ENCODE measurements at places on chromosomes 7 and 10. TPM values are rescaled to one million over a fixed set of nuclear protein-coding genes. Genes with fewer than 3 reads are reported as not detected.
A peak's percentile ranks its signal among the peaks of the same experiment; 100 is the strongest.

The SPDYE8 gene
- total RNA-seq, result not detected

The MLXIPL gene
- total RNA-seq, result 11.1 TPM

DNA sequence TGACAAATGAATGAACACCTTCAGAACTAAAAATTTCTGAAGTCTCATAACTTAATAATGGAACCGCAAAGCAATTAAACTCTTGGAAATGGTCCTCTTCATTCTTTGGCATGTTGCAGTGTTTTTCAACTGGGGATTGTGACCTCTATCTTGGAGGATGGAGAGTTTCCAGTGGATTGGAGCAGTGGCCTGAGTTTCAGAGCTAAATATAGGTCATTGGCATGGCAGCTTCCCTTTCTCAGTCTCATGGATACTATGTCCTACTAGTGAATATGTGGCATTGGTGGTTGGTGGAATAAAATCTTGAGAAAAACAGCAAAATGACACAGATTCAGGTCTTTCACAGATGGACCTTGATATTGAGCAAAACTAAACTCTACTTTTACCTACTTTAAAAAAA, 24.1 kb upstream of the EPC1 start:
- DNase-seq, result no peak
- H3K4me1 ChIP-seq, result peaks cover 42% of the 10 kb centered on the region
- H3K27me3 ChIP-seq, result no peaks in the 10 kb centered on the region
- H3K4me3 ChIP-seq, result no peak overlapping the region
- no peaks in the 10 kb centered on the region for H3K36me3 ChIP-seq

- H3K27me3 ChIP-seq, result no peaks in the 10 kb centered on the region
- no peaks in the 10 kb centered on the region for H3K36me3 ChIP-seq
- no peaks in the 10 kb centered on the region for H3K4me1 ChIP-seq
- no peak overlapping the region for H3K4me3 ChIP-seq
Measured at GRCh38 chr10:129605266-129605985, 138.4 kb downstream of the MGMT start.

DNA sequence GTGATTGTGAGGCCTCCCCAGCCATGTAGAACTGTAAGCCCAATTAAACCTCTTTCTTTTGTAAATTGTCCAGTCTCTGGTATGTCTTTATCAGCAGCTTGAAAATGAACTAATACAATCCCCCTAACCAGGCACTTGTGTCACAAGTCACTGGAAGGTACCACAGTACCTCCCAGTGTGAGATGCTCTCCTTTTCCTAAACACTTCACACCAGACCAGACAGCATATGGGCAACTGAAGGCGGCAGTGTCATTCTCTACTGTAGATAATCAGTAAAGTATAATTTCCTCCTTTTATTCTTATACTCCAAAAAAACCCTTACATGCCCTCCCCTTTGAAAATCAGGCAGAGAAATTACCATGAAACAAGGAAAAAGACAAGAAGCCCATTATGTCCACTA, 113.2 kb downstream of the CALN1 start:
- no peaks in the 10 kb centered on the region for H3K4me1 ChIP-seq
- no peak overlapping the region for H3K4me3 ChIP-seq
- H3K27ac ChIP-seq, result no peak overlapping the region
- no peaks in the 10 kb centered on the region for H3K27me3 ChIP-seq
- no peak for DNase-seq

- H3K4me1 ChIP-seq, result peaks cover 32% of the 10 kb centered on the region
- peaks cover 19% of the 10 kb centered on the region for H3K36me3 ChIP-seq
- DNase-seq, result peak; percentile 69
- H3K4me3 ChIP-seq, result no peak overlapping the region
Measured at GRCh38 chr10:124033887-124034218, 59.5 kb downstream of the CHST15 start.

- DNase-seq, result no peak
- H3K27ac ChIP-seq, result no peak overlapping the region
- H3K27me3 ChIP-seq, result no peaks in the 10 kb centered on the region
Measured at GRCh38 chr7:18520450-18521235, 25.1 kb downstream of the HDAC9 start.

DNA sequence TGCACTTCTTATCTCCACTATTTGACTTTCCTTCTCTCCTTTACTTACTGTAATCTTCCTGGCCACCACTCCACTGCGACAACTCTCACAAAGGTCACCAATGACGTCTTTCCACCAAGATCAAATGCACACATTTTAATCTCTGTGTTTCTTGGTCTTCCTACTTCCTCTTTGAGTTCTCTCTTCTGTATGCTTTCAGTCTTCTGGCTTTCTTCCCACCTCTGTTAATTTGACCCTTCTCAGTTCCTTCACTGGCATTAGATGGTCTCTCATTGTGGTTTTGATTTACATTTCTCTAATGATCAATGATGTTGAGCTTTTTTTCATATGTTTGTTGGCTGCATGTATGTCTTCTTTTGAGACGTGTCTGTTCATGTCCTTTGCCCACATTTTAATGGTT, 31.9 kb downstream of the FAM107B start:
- no peak overlapping the region for H3K4me3 ChIP-seq
- no peak overlapping the region for H3K27ac ChIP-seq
- no peaks in the 10 kb centered on the region for H3K27me3 ChIP-seq
- H3K4me1 ChIP-seq, result peaks cover 12% of the 10 kb centered on the region
- no peaks in the 10 kb centered on the region for H3K36me3 ChIP-seq

DNA sequence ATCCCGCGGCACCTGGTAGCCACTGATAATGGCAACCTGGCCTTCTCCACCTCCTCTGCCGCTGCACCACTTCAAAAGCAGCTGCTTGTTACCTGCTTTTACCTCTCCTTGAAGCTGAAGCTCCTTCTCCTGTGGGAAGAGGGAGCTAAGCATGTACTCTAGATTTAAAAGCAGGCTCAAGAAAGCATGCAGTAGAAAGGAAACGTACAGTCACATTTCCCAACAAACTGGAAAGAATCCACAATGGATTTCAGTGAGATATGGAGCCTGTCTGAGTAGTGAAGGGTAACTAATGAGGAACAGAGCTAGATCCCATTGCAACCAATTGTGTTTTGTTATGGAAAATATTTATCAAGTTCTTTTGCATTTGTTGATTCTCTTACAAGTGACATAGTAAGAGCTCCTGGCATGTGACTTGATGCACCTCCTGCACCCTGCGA, 457.4 kb upstream of the GALNT17 start:
- H3K27me3 ChIP-seq, result no peaks in the 10 kb centered on the region

DNA sequence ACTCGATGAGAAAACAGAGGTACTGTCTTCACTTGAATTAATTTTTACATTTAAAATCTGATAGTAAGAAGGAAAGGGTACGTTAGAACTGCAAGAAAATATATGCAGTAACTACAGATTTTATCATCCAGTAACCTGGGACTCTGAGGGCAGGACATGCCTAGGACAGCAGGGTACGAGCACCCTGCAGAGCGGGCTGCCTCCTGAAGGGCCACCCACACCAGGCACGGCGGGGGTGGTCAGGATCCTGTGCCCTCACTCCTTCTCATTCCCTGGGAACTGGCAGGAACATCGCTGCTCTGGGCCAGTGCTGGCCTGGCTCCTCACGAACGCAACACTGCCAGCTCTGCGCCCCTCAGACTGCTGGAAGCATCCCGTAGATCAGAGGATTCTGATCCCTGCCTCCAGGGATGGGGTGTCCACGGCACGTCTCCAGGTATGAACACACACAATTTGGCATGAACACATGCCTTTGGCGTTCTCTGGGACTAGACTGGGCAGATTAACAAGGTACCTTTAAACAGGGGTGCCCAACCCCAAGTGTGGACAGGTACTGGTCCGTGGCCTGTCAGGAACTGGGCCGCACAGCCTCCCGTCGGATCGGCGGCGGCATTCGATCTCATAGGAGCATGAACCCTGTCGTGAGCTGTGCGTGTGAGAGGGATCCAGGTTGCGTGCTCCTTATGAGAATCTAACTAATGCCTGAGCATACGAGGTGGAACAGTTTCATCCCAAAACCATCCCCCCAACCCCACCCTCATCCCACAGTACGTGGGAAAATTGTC, 99.3 kb upstream of the FAM20C start:
- H3K27ac ChIP-seq, result no peak overlapping the region
- peaks cover 10% of the 10 kb centered on the region for H3K4me1 ChIP-seq
- DNase-seq, result no peak
- no peaks in the 10 kb centered on the region for H3K27me3 ChIP-seq
- no peak overlapping the region for H3K4me3 ChIP-seq
- H3K36me3 ChIP-seq, result no peaks in the 10 kb centered on the region
